ENCODE measurements at places on chromosomes 7 and 10.

DNA sequence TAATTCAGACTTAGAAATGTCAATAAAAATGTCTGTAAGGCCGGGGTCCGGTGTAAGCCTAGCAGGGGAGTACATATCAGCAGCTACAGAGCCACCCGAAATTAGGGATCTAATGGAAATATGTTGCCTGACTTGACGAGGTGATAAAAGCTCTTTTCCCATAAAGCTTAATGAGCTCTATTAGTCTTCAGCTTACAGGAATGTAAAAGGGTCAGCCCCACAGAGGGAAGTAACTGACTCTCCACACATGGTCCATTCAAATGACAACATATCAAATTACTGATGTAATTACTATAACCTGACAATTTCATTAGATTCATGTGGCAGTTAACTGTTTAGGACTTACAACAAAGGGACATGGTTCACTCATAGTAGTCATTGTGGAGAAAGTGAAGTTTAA, 62.3 kb downstream of the ATE1 start:
- DNase-seq, result no peak

DNA sequence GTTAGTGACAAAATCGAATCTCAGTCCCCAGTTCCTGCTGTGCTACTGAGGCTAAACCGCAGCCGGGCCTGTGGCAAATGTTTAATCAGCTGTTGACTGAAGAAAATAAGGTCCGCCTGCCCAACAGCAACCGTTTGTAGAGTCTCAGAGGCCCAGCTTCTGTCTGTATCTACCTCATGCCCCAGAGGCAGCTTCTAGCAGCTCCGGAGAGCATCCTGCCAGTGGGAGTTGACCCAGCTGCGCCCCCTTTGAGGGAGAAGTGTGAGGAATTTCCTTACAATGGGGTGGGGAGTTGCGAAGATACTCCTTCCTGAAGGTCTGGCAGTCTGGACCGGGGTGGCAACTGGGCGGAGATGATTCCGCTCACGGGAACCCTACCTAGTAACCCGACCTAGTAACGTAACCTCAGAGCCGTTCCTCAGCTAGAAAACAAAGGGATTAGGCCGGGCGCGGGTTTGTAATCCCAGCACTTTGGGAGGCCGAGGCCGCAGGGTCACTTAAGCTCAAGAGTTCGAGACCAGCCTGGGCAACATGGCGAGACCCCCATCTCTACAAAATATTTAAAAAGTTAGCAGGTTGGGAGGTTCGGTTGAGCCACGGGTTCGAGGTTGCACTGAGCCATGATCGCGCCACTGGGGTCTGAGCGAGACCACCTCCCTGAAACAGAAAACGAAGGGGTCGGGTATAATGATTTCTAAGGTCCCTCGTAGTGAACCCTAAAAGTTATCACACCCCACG, 846 bp upstream of the ZNF775 start:
- DNase-seq, result peak; percentile 64

GRCh38 chr10:60207894-60208293, 181.8 kb downstream of the ANK3 start:
- no peak for DNase-seq

DNA sequence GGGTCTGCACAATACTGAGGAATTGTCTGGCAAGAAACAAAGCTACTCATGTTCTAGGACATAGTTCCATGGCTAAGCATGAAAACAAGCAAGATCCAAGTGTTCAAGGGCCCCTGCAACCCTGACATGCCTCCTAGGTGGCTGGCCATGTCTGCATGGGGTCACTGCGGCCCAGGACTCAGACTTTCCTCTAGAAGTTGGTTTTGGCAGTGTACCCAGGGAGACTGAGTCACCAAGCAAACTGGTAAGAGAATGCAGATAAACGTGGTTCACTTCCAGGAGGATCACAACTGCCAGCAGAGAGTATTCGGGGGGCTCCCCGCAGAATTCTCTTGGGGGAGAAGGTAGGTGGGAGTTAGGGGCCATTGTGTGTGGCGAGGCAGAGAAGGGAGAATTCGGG, 7.4 kb upstream of the PFKFB3 start:
- DNase-seq, result no peak

- DNase-seq, result no peak
These were observed 8.0 kb downstream of the SKAP2 start for GRCh38 chr7:26856176-26856985.

DNA sequence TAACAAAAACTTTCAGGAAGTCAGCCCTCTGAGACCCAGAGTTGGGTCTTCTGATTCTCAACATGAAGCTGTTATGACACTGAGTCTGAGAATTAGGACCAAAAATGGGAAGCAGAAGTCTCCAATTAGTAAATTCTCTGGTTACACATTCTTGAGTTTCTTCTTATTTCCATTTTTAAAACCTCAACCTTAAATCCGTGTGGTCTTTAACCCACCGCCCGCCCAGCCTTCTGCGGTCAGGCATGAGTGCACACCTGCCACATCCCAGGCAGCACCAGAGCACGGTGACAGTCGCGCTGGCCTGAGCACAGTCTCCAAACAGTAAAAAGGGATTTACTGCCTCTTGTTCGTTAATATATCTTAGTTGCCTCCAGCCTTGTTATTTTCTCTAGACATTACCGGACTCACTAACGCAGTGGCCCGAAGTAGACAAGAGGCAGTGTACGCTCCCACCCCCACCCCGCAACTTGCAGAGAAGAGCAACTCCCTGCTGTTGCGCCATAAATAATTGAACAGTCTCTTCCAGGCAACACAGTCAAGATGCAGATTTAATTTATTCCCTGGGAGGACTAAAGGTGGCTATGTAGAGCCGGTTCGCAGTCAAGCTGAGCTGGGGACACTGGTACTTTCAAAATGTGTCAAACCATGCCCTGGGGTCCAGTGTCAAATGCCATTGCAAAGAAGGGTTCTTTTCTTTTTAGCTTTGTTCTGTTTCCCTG, 147.0 kb upstream of the CELF2 start:
- peak; percentile 65 for DNase-seq

- no peak for DNase-seq
These were observed 5.7 kb downstream of the ATG9B start for GRCh38 chr7:151018421-151019129.

DNA sequence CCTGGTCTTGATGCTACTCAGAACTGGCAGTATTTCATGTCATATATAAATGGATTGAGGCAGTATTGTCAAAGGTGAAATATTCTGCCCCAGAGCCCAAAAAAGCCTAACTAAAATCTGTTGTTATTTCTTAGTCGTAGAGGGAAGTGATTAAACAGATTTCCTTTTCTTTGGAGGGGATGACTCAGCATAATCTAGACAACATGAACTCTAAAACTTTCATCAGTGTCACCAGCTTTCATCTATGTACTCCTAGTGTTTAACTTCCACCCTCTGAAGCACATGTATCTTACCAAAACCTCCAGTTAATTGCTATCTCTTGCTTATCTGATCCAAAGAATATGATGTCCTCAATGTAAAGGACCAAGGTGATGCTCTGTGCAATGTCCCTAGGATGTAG, 97.1 kb upstream of the ARID5B start:
- DNase-seq, result no peak

DNA sequence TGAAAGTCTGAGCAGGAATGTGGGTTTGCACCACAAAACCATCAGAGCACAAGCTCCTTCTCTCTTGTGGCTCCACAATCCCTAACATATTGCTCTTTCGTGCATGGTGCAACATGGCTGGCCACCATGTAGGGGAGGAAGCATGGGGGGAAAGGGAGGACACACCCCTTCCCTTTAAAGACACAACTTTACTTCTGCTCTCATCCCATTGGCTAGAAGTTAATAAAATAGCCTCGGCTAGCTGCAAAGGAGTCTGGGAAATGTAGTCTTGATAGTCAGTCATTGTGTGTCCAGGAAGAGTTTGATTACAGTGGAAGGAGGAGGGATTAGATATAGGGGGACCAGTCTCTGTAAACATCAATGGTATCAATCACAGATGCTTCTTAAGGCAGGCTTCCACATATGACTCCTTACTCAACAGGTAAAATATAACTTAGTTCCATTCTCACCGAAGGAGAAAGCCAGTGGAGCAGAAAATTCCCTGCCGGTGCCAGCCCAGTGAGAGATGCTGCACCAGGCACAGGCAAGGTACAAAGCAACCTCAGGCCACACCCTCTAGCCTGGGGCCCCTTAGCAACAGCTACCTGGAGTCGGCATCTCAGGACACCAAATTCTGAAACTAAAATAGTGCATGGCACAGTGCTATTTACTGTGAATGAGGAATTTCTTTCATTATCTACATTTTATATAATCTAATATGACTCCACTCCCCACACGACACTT, 124.7 kb upstream of the CTBP2 start:
- DNase-seq, result no peak

GRCh38 chr10:113067501-113067900, 117.5 kb downstream of the TCF7L2 start:
- DNase-seq, result no peak

DNA sequence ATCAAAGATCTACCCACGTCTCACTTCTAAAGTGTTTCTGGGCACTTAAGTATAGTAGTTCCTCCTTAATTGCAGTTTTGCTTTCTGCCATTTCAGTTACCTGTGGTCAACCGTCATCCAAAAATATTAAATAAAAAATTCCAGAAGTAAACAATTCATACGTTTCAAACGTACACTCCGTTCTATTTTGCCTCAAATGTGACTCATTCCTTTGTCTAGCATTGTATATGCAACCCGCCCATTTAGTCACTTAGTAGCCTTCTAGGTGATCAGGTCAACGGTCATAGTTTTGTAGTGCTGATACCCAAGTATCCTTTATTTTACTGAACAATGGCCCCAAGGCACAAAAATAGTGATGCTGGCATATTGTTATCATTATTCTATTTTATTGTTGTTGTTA, 33.8 kb downstream of the HGF start:
- DNase-seq, result no peak

DNA sequence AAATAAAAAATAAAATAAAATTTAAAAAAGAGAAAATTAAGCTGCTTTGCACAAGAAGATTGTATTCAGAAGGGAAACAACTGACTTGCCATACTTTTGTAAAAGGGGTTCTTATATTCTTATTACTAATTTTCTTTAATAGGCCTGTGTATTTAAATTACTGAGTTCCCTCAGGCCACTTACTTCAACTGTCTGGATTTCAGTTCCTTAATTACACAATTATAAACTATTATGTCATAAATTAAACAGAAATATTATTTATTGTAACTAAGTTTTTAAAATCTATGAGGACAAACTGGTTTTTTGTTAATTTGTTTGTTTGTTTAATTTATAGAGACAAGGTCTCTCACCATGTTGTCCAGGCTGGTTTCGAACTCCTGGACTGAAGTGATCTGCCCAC, 22.4 kb upstream of the MICU1 start:
- DNase-seq, result no peak

- no peak for DNase-seq
These were observed 193.6 kb downstream of the MLLT10 start for GRCh38 chr10:21727452-21728168.

GRCh38 chr7:155355745-155356144, 58.1 kb downstream of the INSIG1 start:
- no peak for DNase-seq

GRCh38 chr10:34163075-34163905, 651.8 kb downstream of the PARD3 start:
- DNase-seq, result no peak

GRCh38 chr10:125782054-125782453, 6.4 kb upstream of the MMP21 start:
- DNase-seq, result no peak

GRCh38 chr7:30845426-30846135, 66.1 kb upstream of the AQP1 start:
- no peak for DNase-seq

GRCh38 chr10:70255329-70256299, 22.4 kb upstream of the PPA1 start:
- DNase-seq, result no peak

GRCh38 chr7:151129960-151130591, 37.4 kb downstream of the GBX1 start:
- DNase-seq, result no peak

GRCh38 chr7:107666790-107667189, 6.2 kb downstream of the SLC26A4 start:
- DNase-seq, result no peak

DNA sequence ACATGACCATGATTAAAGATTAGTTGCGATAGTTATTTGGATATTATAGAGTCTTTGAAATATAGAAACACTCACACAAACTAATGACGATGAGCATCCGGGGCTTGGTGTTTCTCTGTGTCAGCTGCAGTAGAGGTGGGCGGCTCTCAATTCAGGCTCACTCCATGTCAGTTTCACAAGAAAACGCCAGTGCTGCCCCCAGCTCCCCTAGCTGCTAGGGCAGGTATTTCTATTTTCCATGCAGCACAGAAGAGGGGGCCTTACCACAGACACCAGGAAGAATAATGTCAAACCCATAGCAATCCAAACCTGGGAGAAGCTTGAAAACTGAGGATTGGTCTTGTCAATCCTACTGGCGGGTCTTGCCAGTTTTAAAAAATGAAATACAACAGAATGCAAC, 197.1 kb downstream of the PHTF2 start:
- no peak for DNase-seq
